ENCODE measurements at places on chromosomes 12 and 14.

DNA sequence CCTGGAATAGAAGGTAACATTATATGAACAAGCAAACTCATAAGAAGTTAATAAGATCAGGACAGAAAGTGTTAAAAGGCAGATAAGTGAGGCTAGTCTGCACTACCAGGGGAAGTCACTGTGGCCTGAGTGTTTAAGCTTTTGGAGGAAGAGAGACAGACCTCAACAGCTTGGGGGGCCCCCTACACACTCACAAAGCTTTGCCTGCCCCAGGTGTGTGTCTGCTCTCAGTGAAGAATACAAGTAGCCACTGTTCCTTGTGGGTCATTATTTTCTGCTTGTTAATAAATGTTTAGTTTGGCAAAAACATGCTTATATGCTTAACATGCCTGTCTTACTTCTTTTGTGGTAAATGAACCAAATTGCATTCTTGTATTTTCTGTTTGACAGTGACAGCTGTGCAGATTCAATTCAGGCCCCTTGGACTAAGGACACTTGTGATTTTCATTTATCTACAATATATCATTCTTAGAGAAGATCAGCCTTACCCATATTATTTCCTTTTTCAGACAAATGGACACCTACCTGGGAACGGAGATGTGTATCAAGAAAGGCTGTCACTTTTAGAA lies 50.7 kb upstream of the C12orf71 start:
- no peak overlapping the region for H3K27ac ChIP-seq
- H3K4me3 ChIP-seq: no peak overlapping the region
- H3K36me3 ChIP-seq: no peaks in the 10 kb centered on the region
- DNase-seq: no peak

DNA sequence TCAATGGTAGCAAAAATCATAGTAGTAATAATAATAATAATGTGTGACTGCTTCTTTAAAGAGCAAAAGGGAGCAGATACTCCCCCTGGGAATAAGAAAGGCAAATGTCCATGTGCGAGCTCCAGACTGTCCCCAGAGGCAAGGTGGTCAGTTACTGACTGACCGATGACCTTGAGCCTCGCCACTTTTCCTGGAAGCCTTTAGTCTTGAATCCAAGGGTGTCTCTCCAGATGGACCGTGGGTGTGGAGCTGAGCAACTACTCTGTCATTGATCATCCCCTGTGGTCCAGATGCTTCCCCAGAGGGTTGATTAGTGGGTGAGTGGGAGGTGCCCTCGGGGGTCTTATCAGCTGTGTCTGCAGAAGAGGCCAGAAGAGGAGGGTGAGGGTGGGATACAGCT lies 418.5 kb upstream of the TBX3 start:
- H3K27ac ChIP-seq: no peak overlapping the region
- no peak overlapping the region for H3K4me3 ChIP-seq
- H3K36me3 ChIP-seq: no peaks in the 10 kb centered on the region
- H3K27me3 ChIP-seq: no peaks in the 10 kb centered on the region

- no peaks in the 10 kb centered on the region for H3K36me3 ChIP-seq
- peaks cover 81% of the 10 kb centered on the region for H3K27me3 ChIP-seq
- H3K4me3 ChIP-seq: no peak overlapping the region
- peaks cover 24% of the 10 kb centered on the region for H3K4me1 ChIP-seq
Observed at GRCh38 chr12:120234643-120235368, 30.7 kb downstream of the PXN start.

DNA sequence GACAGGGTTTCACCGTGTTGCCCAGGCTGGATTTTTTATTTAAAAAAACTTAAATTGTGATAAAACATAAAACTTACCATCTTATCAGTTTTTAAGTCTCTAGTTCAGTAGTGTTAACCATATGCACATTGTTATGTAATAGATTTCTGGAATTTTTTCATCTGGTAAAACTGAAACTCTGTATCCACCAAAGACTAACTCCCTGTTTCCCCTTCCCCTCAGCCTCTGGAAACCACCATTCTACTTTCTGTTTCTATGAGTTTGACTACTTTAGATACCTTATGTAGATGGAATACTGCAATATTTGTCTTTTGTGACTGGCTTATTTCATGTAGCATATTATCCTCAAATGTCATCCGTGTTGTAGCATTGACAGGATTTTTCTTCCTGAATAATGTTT lies 12.8 kb upstream of the PLEKHG3 start:
- H3K27me3 ChIP-seq: no peaks in the 10 kb centered on the region
- no peak for DNase-seq
- no peak overlapping the region for H3K27ac ChIP-seq
- no peak overlapping the region for H3K4me3 ChIP-seq

GRCh38 chr12:604956-605355 lies 58.3 kb downstream of the NINJ2 start:
- no peak for DNase-seq
- H3K4me3 ChIP-seq: no peak overlapping the region
- no peak overlapping the region for H3K27ac ChIP-seq
- H3K4me1 ChIP-seq: peaks cover under 1% of the 10 kb centered on the region

DNA sequence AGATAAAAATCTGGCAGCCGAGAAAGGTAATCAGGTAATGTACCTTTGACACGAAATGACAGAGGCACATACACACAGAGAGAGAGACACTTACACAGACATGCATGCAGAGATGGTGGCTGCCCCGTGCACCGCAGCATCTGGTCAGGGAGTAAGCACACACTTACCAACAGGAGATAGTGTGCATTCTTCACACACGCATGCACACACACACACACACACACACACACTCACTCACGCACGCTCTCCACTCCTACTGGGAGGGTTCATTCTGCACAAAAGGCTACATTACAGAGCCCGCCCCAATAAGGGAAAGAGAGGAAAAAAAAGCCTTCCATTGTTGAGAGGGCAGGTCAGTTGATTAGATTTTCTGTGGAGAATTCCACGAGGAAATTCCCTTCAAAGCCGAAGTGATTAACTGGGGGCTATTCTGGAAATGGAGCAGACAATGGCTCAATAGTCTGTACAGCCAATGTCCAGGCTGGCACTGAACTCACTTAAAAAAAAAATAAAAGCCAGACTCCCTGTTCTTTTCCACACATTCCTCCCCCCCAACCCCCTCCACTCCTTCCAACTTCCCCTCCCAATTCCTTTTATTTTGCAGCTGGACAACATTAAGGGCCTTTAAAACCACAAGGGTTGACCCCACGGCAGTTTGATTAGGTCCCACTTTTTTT lies 1.4 kb upstream of the SOX5 start:
- no peak overlapping the region for H3K27ac ChIP-seq
- H3K27me3 ChIP-seq: no peaks in the 10 kb centered on the region
- no peak for DNase-seq
- no peaks in the 10 kb centered on the region for H3K36me3 ChIP-seq
- no peak overlapping the region for H3K4me3 ChIP-seq
- peaks cover 5% of the 10 kb centered on the region for H3K4me1 ChIP-seq

- no peak for DNase-seq
- H3K4me1 ChIP-seq: peaks cover 12% of the 10 kb centered on the region
- no peak overlapping the region for H3K4me3 ChIP-seq
- H3K27ac ChIP-seq: no peak overlapping the region
- H3K36me3 ChIP-seq: no peaks in the 10 kb centered on the region
Observed at GRCh38 chr14:21192447-21192822, 36.6 kb upstream of the OR5AU1 start.

DNA sequence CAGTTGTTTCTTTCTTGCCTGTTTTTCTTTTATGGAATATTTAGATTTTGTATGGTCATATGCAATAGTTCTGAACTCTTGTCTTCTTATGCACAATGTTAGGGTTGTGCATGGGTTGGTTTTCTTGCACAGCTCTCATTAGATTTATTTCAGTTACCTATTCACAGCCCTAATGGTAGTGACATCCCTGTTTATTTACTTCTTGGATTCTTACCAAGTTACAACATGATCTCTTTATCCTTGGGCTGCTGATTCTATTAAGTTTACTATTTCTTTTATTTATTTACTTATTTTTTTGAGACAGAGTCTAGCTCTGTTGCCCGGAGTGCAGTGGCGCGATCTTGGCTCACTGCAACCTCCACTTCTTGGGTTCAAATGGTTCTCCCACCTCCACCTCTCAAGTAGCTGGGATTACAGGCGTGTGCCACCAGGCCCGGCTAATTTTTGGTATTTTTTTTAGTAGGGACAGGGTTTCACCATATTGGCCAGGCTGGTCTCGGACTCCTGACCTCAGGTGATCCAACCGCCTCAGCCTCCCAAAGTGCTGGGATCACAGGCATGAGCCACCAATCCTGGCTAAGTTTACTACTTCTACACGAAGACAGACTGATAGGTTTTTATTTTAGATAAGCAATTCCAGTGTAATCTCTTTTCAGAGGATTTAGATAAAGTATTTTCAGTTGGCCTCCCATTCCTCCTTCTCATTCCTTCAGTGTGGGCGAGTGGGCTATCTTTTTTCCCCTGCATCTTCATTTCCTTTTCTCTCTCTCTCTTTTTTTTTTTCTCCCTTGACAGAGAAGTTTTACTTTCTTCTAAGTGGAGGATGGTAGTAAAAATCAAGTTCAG lies 395.1 kb upstream of the RGS6 start:
- no peaks in the 10 kb centered on the region for H3K36me3 ChIP-seq
- H3K27ac ChIP-seq: no peak overlapping the region
- peaks cover 25% of the 10 kb centered on the region for H3K4me1 ChIP-seq
- H3K27me3 ChIP-seq: no peaks in the 10 kb centered on the region
- no peak for DNase-seq
- no peak overlapping the region for H3K4me3 ChIP-seq

- H3K4me3 ChIP-seq: no peak overlapping the region
- no peaks in the 10 kb centered on the region for H3K36me3 ChIP-seq
- H3K4me1 ChIP-seq: no peaks in the 10 kb centered on the region
Observed at GRCh38 chr12:108381787-108382436, 42.8 kb upstream of the CMKLR1 start.

DNA sequence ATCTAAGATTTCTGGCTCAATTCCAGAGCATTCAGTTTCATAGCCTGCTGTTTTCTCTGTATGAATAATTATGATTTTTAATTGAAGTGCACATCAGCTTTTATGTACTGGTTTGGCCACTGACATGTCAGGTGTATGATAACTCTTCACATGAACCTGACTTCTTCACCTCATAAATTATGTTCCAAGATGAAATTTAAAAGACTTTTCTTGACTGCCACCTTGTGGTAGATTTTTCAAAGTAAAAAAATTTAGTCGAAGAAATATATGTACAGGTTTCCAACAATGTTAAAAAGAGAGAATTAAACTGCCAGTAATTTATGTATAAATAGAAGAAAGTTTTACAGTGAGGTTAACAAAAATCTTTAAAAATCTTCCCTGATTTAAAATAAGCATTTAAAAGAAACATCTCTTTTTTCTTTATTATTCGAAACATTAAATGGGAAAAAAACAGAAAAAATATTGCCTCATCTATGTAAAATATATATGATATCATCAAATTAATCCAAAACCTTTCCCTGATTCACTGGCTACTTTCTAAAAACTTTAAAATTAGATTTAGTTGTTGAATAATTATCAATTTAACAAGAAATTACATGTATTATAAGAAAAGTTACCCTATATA lies 124.9 kb upstream of the ATXN7L3B start:
- H3K36me3 ChIP-seq: no peaks in the 10 kb centered on the region
- H3K4me3 ChIP-seq: no peak overlapping the region
- H3K4me1 ChIP-seq: no peaks in the 10 kb centered on the region
- DNase-seq: peak; percentile 14
- H3K27me3 ChIP-seq: no peaks in the 10 kb centered on the region

- peak overlapping the region; percentile 61 for H3K4me3 ChIP-seq
- no peak overlapping the region for H3K27ac ChIP-seq
- peaks cover 14% of the 10 kb centered on the region for H3K27me3 ChIP-seq
- peak; percentile 78 for DNase-seq
- H3K36me3 ChIP-seq: no peaks in the 10 kb centered on the region
- H3K4me1 ChIP-seq: peaks cover 6% of the 10 kb centered on the region
Observed at GRCh38 chr12:21527451-21528180, 1.5 kb downstream of the SPX start.

- H3K4me1 ChIP-seq: no peaks in the 10 kb centered on the region
- DNase-seq: no peak
- no peak overlapping the region for H3K4me3 ChIP-seq
- no peaks in the 10 kb centered on the region for H3K27me3 ChIP-seq
Observed at GRCh38 chr14:98325761-98326160, 946.2 kb downstream of the BCL11B start.

DNA sequence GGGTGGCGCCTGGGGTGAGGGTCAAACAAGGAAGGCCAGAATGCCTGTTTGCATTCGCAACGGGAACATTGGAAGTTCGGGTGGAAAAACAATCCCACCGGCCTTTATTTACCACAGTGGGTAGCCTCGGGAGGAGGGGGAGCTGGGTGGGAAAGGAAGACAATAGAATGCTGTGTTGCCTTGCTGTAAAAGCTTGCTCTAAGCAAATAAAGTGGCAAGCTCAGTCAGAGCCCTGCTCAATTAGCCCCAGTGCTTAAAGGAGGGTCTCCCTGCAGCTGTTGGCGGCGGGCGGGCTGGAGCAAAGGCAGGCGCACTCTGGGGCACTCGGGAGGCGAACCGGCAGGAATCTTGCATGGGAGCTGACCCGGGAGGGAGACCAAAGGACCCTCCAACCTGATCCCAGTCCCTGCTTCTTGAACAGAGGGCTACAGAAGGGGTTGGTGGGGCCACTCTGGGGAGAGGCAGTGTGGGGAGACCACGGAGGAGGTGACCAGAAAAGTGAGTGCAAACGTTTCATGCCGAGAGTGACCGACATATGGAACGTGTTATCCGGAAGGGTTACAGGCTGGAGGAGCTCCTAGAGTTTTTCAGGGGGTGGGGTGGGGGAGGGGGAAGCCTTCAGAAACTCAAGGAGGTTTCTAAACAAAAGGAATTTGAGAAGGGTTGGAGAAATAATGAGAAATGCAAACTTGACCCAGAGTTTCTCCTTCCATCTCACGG lies 48.5 kb downstream of the NTF3 start:
- peaks cover 12% of the 10 kb centered on the region for H3K4me1 ChIP-seq
- DNase-seq: no peak
- H3K27me3 ChIP-seq: no peaks in the 10 kb centered on the region
- H3K36me3 ChIP-seq: no peaks in the 10 kb centered on the region
- H3K27ac ChIP-seq: no peak overlapping the region

GRCh38 chr12:71250166-71250565 lies 92.4 kb upstream of the TSPAN8 start:
- H3K4me1 ChIP-seq: no peaks in the 10 kb centered on the region
- DNase-seq: no peak
- no peak overlapping the region for H3K4me3 ChIP-seq
- no peaks in the 10 kb centered on the region for H3K36me3 ChIP-seq
- H3K27me3 ChIP-seq: no peaks in the 10 kb centered on the region

- peak overlapping the region; percentile 70 for H3K27ac ChIP-seq
- peak; percentile 90 for DNase-seq
- peaks cover under 1% of the 10 kb centered on the region for H3K36me3 ChIP-seq
- no peaks in the 10 kb centered on the region for H3K27me3 ChIP-seq
Observed at GRCh38 chr12:104569346-104570173, 112.8 kb downstream of the CHST11 start.
